B cell (primary cell): ENCODE measurements at places on chromosomes 3 and 15. TPM values are rescaled to one million over a fixed set of nuclear protein-coding genes. Genes with fewer than 3 reads are reported as not detected.

DNA sequence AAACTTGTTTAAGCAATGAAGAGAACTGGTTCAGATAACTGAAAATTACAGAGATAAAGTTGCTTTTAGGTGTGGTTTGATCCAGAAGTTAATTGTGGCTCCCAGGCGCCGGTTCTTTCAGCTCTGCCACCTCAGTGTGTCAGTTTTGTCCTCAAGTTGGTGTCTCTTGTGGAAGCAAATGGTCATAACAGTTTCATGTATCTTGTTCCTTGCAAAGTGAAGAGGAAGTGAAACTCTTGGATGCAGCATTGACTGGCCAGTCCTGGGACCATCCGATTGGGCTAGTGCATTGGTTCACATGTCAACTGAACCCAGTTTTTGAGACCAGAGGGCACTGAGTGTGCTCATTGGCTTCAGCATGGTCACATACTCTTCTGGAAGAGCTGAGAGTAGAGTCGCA is 181.4 kb upstream of the GRM7 start:
- no peak for DNase-seq

NME9 gene
- not detected in 2 replicates for total RNA-seq

- DNase-seq, result peak; percentile 82
Observed at GRCh38 chr3:4503050-4503449, 9.9 kb downstream of the ITPR1 start.

GRCh38 chr3:69116897-69117296 is 5.5 kb downstream of the LMOD3 start:
- no peak for DNase-seq

DNA sequence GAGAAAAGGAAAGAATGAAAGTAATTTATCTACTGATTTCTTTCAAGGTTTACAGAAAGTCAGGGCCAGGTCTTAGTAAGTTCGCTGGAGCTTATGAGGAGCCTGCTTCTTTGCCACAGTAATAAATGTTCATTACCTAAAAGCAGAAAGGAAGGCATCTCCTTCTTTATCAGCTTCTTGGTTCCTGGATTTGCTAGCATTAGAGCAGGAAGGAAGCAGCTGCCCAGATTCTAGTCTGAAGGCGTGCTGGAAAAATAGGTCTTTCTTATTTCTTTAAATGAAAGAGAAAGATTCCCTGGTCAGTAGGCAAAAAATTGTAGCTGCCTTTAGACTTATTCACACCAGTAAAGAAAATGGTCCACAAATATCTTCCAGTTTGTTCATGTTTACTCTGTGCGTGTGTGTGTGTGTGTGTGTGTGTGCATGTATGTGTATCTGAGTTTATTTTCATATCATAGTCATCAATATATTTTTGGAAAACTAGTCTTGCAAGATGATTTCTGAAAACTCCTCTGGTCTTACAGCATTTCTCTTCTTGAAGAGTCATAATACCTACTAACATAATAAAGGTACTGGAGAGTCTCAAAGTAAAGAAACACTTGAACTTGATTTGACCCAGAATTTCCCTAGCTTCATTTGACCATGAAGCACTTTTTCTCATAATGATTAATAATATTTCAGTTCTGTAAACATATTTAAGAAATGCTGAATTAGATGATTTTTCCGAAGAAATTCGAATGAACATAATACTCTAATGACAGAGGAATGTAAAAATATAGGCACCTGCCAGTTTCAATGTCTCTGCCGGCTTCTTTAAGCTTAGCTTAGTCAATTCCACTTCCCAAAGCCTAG is 255.3 kb upstream of the ZPLD1 start:
- DNase-seq, result peak; percentile 23

- DNase-seq, result no peak
Observed at GRCh38 chr15:23854203-23854911, 167.3 kb upstream of the NDN start.

DNA sequence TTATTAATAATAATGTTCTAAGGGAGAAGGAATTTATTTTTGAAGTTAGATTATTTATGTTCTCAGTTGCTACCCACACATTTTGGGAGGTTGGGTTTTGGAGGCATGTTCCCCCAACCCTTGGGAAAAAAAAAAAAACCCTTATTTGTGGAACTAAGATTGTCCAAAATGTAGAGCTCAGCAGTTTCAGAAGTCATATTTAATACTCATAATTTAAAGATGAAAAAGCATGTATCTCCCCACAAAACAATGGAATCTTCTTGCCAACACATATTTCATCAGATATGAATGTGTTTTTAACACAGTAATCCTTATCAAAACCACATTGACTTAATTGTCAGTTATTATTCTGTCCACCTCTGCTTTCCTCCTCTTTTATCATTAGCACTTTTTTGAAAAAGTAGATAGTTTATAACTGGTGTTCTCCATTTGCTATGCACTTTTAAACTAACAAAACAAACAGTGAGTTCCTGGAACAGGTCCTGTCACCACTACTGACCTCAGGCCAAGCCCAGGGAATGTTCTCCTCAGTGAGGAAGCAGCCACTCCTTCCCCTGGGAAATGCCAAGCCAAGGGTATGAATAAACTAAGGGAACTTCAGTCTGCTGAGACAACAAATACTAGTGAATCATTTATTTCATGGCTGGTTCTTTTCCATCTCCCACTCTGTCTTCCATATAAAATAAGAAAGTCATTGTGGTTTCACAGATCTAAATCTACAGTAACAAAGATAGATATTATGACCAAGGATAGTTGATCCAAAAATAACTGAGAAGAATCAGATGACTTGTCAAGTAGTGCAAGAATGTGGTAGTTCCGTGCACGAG is 414.4 kb upstream of the ALCAM start:
- no peak for DNase-seq

MYO5A gene
- total RNA-seq, result 44.4 and 45.3 TPM in 2 replicates

GMPPB gene
- 30.0 and 31.4 TPM in 2 replicates for total RNA-seq

- no peak for DNase-seq
Observed at GRCh38 chr3:65597226-65597951, 441.3 kb downstream of the MAGI1 start.

GRCh38 chr15:90674476-90674875 is 42.7 kb upstream of the BLM start:
- no peak for DNase-seq

DNA sequence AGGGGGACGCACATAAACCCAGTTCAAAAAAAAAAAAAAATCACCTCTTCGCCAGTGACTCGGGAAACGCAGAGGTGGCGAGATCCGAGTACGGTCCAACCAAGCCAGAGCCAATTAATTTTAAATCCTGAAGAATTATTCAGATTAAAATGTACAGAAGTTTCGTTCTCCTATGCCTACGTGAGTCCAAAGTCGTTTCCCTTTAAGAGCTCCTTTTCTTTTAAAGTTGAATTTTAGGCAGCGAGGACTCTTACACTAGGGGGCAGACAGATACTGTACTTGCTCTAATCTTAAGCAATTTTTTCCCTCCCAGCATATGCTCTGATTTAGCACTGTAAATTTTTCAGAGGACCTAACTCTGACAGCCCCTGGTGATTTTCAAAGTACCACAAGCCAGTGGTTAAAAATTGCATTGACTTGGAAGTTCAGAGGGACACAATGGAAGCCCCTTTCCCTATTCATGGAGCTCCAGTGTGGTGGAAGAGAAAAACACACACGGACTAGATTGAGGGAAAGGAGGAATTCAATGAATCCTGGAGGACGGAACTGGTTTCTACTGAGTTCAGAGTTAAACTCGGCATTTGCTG is 3.3 kb upstream of the NR2F2 start:
- DNase-seq, result no peak

KNG1 gene
- not detected in 2 replicates for total RNA-seq

AHSG gene
- total RNA-seq, result not detected in 2 replicates

DNA sequence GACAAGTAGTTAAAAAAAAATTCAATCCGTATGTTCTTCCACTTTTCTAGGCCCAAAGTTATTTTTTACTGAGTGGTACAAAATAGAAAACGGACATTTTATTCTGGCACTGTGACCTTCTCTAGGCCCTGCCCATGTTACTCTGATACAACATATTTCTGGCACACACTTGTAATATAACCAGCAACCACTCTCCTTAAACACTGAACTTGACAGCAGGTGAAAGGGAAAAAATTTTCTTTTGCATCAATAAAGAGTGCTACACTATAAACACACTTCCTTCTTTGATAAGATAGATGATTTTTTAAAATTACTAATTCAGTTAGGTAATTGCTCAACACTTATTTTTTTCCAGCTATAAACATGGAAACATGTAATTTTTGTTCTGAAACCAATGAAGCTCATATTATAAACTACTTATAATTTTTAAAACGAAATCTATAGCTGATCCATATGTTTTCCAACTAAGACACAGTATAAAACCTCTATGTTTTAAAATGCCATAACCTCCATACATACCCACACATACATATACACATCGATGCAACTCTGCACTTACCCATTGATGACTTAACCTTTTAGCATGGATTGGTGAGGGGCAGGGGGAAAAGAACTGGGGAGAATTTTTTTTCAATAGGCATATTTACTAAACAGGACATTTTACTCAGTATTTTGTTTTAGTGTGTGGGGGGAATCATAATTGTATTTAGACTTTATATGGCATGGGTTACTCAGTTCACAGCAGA is 5.3 kb upstream of the CTNNB1 start:
- DNase-seq, result no peak

NCEH1 gene
- 7.7 and 8.6 TPM in 2 replicates for total RNA-seq

GRCh38 chr3:79383402-79384012 is 384.3 kb downstream of the ROBO1 start:
- no peak for DNase-seq

DNA sequence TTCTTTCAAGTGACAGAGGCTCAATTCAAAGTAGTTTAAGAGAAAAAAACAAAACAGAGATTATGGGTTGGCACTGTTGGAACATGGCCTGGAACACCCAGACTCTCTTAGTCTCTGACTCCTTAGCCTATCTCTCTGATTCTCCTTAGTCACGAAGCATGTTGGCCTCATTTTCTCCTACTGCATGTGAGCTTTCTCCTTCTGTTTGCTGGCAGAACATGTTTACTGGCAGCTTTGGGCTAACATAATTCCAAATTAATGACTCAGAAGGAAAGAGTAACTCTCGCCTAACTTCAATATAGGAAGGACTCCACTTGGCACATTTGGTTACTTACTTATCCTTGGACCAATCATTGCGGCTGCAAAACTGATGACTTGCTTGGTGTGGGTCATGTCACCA is 21.7 kb upstream of the CCDC39 start:
- DNase-seq, result no peak

DNA sequence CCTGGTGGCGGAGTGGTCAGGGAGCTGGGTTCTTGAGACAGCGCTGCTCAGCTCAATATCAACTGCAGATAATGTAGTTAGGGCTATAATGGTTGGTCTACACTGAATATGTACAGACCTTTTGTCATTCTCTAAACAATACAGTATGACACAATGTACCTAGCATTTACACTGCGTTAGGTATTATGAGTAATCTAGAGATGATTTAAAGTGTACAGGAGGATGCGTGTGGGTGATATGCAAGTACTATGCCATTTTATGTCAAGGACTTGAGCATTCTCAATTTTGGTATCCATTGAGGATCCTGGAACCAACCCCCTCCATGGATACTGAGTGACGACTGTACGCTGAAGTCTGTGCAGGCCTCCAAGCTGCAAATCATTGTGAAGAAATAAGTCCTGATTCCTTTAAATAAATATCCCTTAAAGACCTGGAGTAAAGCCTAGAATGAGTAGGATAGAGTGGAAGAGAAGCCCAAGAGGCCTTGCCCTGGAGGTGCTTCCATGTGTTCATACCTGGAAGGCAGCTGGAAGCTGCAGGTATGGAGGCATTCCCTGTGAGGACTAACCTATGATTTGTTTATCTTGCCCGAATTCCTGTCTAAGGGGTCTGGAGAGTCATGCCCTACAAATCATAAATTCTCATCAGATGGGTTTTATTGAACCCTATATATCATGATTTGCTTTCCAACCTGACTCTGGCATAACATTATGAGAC is 15.7 kb upstream of the RTP1 start:
- DNase-seq, result no peak

DNA sequence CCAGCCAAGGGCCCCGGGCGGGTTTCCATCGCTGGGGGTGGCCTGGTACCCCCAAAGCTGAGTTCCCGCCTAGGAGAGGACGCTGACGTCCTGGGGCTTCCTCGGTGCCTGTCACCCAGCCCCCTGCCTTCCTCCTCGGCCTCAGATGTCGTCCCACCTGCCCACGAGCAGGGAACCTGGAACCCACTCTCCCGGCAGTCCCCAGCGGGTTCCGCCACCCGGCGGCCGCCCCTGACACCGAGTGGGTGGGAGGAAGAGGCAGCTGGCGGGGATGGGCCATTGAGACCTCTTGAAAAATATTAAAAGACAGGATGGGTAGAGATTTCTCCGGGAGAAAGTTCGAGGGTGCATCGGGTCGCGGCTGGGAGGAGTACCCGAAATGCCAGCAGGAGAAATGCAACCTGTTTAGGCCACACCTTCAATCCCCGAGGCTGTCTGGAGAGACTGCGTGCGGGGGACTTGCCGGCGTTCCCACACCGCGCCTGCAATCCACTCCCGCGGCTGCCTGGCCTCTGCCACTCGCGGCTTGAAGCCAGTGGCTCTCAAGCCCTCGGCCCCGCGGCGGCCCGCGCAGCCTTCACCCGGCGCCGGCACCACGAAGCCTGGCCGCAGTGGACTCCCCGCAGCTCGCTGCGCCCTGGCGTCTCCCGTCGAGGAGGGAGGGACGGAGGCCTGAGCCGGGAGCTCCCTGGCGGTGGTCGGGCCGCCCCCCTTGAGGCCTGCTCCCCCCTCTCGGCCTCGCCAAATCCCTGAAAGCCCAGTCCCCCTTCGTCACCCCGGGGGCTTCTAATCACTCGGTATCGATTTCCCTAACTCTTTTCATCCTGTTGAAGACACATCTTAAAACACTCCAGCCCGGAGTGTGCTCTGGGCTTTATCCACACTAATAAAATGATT is 8.6 kb upstream of the NR2F2 start:
- DNase-seq, result no peak

GRCh38 chr3:135965506-135966270 is at the start of gene PPP2R3A:
Gene PPP2R3A, plus strand, starts transcription at chr3:135965728. Its CDS starts 35,771 bp downstream, at chr3:136001499.
- DNase-seq, result peak; percentile 73

- no peak for DNase-seq
Observed at GRCh38 chr15:48757661-48758060, 53.2 kb downstream of the CEP152 start.

- no peak for DNase-seq
Observed at GRCh38 chr3:42159147-42159546, 68.0 kb downstream of the TRAK1 start.

- no peak for DNase-seq
Observed at GRCh38 chr3:8317661-8318649, 183.7 kb upstream of the LMCD1 start.

SATB1 gene
- 56.1 and 66.5 TPM in 2 replicates for total RNA-seq

DNA sequence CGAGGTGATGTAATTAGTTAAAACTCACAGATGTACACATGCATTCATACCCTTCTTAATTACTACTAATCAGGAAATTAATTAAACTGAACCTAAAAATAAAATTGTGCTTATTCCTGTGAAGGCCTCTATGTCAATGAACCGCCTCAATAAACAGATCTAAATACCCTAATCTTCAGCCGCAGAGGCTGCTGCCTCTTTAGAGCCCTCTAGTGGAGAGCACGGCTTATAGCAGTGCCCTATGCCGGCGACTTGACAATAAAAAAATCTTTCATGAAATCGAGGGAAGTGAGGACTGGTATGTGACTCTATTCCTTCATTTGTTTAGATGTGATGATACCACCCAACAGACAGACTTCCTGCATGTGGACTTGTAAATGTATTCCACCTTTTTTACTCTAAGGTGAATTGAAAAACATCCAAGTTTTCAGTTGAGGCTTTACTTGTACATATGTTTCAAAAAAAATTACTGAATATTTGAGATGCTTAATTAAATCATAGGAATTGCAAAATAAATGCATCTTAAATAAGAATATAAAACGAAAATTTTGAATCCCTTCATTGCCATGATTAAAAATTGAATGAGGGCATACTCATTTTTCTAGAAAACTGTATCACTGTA is 8.3 kb upstream of the EPHA3 start:
- DNase-seq, result peak; percentile 68

- peak; percentile 64 for DNase-seq
Observed at GRCh38 chr15:22786868-22787698, 639 bp downstream of the NIPA1 start.

CLDN1 gene
- total RNA-seq, result not detected in 2 replicates
